ENCODE measurements at places on chromosomes 2 and 18.

GRCh38 chr2:219598308-219599078 is 836 bp downstream of the STK11IP start:
- no peak for DNase-seq

DNA sequence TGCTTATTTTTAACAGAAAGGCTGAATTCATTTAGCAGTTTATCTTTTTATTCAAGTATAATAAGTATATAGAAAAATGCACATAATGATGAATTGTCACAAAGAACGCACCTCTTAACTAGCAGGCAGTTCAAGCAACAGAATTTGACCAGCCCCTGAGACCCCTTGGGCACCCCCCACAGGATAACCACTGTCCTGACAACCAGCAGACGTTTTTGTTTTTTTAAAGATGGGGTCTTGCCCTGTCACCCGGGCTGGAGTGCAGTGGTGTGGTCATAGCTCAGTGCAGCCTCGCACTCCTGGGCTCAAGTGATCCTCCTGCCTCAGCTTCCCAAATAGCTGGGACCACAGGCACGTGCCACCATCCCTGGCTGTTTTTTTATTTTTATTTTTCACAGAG is 14.0 kb downstream of the PRELID3A start:
- no peak for DNase-seq

GRCh38 chr2:156427074-156427473 is 9.1 kb upstream of the GPD2 start:
- no peak for DNase-seq

- no peak for DNase-seq
These were observed 1.1 kb downstream of the DSC3 start for GRCh38 chr18:31041271-31042083.

DNA sequence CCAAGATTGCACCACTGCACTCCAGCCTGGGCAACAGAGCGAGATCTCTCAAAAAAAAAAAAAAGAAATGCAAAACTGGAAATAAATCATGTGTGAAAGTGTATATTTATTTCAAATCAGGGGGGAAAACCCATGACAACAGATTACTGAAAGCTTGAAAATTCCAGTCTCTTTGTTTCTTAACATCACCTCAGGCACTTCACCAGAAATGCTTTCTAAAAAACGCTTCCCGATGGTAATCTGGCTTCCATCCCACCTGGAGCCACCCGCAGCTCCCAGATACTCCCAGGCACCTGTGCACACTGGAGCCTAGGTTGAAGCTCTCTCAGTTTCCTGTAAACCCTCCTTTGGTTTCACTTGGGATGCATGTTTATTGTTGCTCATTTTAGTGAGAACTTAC is 7.2 kb upstream of the ITGB6 start:
- DNase-seq = no peak

- no peak for DNase-seq
These were observed 871.9 kb upstream of the FSHR start for GRCh38 chr2:50026236-50026635.

- no peak for DNase-seq
These were observed 65.5 kb upstream of the KLF7 start for GRCh38 chr2:207231106-207231865.

- DNase-seq = no peak
These were observed 219.7 kb upstream of the CHST9 start for GRCh38 chr18:27404855-27405254.

GRCh38 chr2:191050640-191050987 is 36.6 kb upstream of the STAT1 start:
- no peak for DNase-seq

DNA sequence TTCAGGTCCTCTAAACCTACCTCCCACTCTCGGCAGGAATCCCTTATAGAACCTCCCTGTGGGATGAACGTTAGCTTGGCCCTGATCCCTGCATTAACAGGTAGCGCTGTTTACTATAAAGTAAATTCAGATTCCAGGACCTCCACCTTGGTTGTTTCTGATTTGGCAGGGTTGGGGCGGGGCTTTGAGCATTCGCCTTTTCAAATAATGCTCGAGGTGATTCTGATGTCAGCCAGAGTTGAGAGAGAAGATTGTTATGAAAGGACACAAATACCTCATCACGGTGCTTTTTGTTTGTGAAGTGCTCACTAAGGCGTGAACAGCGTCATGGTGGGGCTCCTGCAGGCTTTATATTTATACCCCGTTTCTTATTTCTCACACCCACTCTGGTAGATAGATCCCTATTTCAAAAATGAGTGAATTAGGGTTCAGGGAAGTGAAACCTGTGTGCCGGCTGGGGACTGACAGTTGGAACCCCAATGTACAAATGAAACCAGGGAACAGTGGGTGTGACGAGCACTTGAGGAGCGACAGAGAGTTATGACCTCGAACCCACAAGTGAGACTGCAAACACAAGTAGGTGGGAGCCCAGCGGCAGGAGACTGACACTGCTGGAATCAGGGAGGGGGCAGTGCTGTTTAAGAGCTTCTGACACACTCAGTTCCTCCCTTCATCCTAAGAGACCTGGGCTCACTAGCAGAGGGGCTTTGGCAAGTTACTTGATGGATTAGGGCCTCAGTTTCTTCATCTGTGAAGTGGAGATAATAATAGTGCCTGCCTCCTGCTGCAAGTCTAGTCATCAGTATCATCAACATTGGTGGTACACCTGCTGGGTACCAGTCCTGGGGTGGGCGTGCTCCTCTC is 14.2 kb upstream of the CXCR4 start:
- no peak for DNase-seq

GRCh38 chr18:31199190-31199769 is 36.6 kb upstream of the DSC1 start:
- no peak for DNase-seq

DNA sequence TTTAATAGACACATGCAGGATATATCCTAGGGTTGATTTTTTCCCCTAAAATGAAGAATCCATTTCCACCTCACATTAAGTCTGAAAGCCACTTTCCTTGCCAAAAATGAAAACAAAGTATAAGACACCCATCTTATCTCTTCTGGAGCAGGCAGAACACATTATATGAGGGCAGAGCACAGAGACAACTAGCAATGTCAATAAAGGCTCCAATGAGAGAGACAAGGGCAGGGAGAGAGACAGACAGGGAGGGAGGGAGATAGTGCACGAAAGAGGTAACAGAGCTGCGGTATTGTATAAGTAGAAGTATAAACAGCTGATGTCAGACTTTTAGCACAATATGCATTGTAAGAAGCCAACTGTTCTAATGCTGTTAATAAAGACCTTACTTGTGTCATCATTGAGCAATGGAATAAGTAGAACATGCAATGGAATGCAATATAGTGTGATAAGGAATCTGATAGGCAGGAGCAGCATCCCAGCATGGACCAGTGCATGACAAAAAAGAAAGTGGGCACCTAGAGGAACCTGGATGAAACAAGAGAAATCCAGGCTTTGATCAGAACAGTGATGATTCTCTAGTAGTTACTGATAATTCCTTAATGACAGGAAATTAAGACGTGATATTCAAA is 150.6 kb upstream of the TCF4 start:
- no peak for DNase-seq

- no peak for DNase-seq
These were observed 79.9 kb downstream of the SEPTIN10 start for GRCh38 chr2:109533823-109534222.

- DNase-seq = peak; percentile 38
These were observed 1.2 kb downstream of the SEMA4C start for GRCh38 chr2:96868555-96869280.

DNA sequence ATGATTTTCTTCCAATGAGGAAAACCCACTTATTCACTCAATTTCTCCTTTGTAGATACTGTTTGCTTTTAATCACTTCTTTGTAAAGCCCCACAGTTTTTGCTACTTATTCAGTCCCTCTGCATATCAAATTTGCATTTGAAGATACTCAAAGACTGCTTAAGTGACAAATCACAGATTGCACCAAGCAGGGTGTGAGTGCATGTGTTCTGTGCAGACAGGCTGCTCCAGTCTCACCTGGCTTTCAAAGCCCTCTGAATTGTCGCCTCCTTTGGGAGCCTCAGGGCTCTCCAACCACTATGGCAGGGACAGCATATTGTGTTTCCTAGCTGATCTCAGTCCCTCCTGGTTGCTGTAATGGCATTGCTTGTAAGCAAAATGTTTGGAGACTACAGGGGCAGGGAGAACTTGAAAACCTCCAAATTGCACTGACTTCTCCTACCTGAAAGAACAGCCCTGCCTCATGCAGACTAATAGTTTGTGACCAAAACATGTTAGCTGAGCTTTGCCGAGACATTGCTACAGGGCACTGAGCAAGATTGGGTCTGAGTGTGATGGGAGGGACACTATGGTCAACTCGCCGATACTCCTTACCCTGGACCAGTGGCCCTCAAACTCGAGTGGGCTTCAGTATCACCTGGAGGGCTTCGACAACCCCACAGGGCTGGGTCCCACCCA is 96.8 kb downstream of the POLE4 start:
- no peak for DNase-seq

GRCh38 chr2:171160119-171160955 is at the start of gene TLK1:
TSS of gene TLK1 (minus strand) at chr2:171160893. CDS start at chr2:171160428, 465 bp downstream.
- DNase-seq = peak; percentile 66

GRCh38 chr2:216769626-216770025 is 74.3 kb upstream of the IGFBP5 start:
- no peak for DNase-seq

DNA sequence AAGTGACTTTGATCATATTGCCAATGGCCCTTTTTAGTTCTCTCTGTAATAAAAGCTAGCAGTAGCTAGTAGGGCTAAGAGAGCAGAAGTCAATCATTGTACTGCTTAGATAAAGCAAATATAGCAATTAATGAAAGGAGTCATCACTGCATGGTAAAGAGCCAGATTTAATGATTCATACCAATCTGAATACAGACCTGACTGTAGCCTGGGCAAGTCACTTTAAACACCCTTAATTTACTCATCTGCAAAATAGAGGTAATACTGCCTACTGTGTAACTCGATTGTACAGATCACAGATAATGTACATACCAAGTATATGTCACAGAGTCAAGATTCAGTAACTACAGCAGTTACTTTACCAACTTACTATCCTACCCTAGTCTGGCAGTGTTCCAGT is 63.6 kb downstream of the ASXL2 start:
- no peak for DNase-seq

DNA sequence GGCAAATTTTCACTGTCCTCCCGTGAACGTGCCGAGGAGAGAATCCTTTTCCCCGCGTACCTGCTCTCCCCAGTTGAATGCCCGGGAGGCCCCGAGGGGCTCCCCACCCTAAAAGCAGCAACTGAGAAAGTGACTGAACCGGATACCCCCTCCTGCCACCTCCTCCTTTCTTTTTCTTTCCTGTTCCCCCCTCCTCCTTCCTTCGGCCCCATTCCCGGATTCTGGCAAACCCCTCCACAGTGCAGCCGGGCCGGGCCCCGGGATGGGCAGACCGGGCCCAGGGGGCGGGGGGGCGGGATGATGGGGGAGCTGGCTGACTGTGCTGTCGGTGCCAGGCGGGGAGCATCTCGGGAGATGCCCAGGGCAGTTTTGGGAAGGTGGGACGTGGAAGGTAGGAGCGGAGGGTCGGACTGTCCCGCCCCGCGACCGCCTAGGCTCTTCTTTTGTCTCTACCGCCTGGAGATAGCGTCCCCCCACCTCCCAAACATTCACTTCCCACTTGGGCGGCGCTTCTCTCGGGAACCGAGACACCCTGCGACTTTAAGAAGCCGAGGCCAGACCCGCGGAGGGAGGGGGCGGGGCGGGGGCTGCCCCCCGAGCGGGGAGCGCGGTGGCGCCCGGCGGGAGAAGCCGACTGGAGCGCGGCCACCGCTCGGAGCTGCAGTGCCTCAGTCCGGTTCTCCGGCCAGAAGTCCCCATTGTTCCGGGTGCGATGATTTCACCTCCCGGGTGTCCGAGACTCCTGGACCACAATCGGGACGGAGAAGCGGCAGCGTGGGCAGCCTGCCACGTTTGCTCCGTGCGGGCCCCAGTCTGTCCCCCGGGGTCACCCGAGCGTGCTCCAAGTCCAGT is 8.2 kb downstream of the DLX2 start:
- DNase-seq = no peak

- no peak for DNase-seq
These were observed 150.3 kb downstream of the NDUFA10 start for GRCh38 chr2:239874636-239875356.

DNA sequence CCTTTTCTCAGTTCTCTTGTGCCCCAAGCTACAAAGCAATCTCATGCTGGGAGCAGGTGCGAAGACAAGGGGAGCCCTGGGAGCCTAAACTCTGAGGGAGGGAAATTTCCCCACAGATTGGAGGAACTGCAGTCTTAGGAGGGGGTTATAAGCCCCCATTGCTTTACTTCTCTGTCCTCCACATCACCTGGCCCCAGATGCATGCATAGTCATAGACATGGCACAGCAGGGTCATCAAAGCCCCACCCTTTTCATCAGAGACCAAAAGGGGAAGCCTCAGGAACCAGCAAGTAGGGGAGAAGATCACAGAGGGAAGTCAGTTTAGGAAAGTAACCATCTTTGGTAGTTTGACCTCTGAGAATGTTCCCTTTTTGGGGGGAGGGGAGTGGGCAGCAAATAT is 33.7 kb downstream of the LANCL1 start:
- DNase-seq = no peak

- peak; percentile 6 for DNase-seq
These were observed 394.1 kb upstream of the ATP5MC3 start for GRCh38 chr2:175575346-175576258.

GRCh38 chr18:78805840-78806239 is 173.8 kb upstream of the SALL3 start:
- DNase-seq = no peak

- no peak for DNase-seq
These were observed 5.0 kb downstream of the ST8SIA5 start for GRCh38 chr18:46751882-46752281.

- DNase-seq = no peak
These were observed 200.4 kb downstream of the MREG start for GRCh38 chr2:215812966-215813365.

- DNase-seq = no peak
These were observed 405.8 kb upstream of the SLC39A10 start for GRCh38 chr2:195251214-195251613.

- DNase-seq = no peak
These were observed 6.4 kb downstream of the PSME4 start for GRCh38 chr2:53964257-53964952.

- DNase-seq = no peak
These were observed 171.1 kb upstream of the NRP2 start for GRCh38 chr2:205511221-205511620.

DNA sequence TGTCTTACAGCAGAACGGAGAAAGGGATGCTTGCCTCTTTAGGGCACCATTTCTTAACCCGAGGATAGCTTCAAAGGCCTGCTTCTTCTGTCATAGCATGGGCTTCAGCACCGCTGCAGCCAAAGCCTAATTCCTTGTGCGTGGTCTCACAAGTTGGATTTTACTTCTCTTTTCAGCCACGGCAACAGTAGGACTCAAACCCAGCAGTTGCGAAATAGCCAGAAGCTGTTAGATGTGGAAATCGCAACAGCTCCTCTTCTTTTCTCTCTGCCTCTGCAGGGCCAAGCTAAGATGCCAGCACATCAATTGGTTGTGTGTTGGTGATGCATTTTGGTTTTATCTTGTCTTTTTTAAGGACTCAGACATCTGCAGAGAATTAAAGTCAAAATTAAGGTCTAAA is 3.1 kb downstream of the NRXN1 start:
- DNase-seq = no peak

GRCh38 chr2:233824373-233824772 is 30.0 kb downstream of the HJURP start:
- DNase-seq = no peak

GRCh38 chr2:134465228-134466105 is 211.6 kb downstream of the MGAT5 start:
- DNase-seq = no peak

Data from stimulated activated CD8-positive, alpha-beta memory T cell treated with anti-CD3 and anti-CD28 coated beads, Interleukin-12 subunit alpha, Interleukin-12 subunit beta, amount 100 ng/mL, for 4 hours (primary cell).